Activated naive CD4-positive, alpha-beta T cell treated with Interleukin-2 at 50 U/mL for 16 hours (primary cell): ENCODE measurements at places on chromosomes 1 and 21.

- DNase-seq = no peak
Measured at GRCh38 chr21:34669149-34669879, 520 bp downstream of the CLIC6 start.

- DNase-seq = no peak
Measured at GRCh38 chr1:85001742-85002141, 4.8 kb upstream of the MCOLN2 start.

GRCh38 chr1:54984131-54984842, 3.9 kb downstream of the TMEM61 start:
- DNase-seq = no peak

DNA sequence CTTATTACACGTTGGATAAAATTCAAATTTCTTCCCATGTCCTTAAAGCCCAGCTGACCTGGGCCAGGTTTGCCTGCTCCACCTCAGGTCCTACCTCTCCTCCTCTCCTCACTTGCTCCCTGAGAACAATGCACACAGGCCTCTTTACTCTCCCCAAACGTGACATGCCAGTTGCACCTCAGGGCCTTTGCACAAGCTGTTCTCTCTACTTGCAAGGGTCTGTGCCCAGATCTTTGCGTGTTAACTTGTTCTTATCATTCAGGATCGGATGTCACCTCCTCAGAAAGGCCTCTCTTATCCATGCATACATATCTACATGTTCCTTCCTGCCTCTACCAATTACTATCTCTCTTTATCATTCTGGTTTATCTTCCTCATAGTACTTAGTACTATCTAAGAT, 14.7 kb upstream of the LEFTY1 start:
- no peak for DNase-seq

GRCh38 chr1:119002028-119002686, 14.0 kb upstream of the TBX15 start:
- DNase-seq = no peak

DNA sequence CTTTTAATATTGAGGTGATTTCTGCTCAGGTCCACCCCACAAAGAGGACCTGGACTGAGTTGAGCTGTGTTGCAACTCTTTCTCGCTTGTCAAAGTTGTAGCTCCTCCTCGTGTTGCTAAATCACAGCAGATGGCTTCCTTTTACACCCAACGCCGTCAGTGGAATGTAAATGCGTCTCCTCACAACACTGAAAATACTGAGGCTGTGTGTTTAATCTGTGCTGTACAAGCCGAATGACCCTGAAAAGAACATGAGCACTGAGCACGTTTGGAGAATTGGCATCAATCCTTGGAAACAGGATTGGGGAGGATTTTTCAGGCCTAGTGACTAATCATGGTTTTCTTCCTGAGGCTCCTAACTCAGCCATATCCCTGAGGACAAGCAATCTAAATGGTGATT, 196.0 kb downstream of the CRB1 start:
- no peak for DNase-seq

- no peak for DNase-seq
Measured at GRCh38 chr1:80536461-80536860, 1264.3 kb upstream of the ADGRL2 start.

GRCh38 chr1:155835548-155835947, 21.5 kb downstream of the GON4L start:
- DNase-seq = no peak
